Fibroblast of lung (primary cell): ENCODE measurements at places on chromosomes 3 and 15. TPM values are rescaled to one million over a fixed set of nuclear protein-coding genes. Genes with fewer than 3 reads are reported as not detected.

Gene RBP2
- total RNA-seq, result not detected in 2 replicates

Gene GOLGA6D
- total RNA-seq, result under 0.01 TPM in 1 of 2 replicates, not detected in the other

Gene LMCD1
- 40.1 and 60.1 TPM in 2 replicates for total RNA-seq

Gene IQCH
- total RNA-seq, result 2.6 and 5.0 TPM in 2 replicates

Gene AP3B2
- total RNA-seq, result 0.17 and 0.51 TPM in 2 replicates

Gene LRRK1
- 8.7 and 12.2 TPM in 2 replicates for total RNA-seq

Gene ADAMTS9
- 1.8 and 2.1 TPM in 2 replicates for total RNA-seq

Gene HSPBAP1
- 12.4 and 14.4 TPM in 2 replicates for total RNA-seq

Gene DUOX1
- not detected in 2 replicates for total RNA-seq

Gene CORO2B
- 15.7 and 25.3 TPM in 2 replicates for total RNA-seq

Gene VEPH1
- 21.1 and 34.7 TPM in 2 replicates for total RNA-seq

Gene PFKFB4
- total RNA-seq, result 6.7 and 12.2 TPM in 2 replicates

Gene SMAD6
- 8.7 and 8.9 TPM in 2 replicates for total RNA-seq

Gene PGBD4
- total RNA-seq, result 2.6 and 3.0 TPM in 2 replicates

Gene ARNT2
- total RNA-seq, result 9.8 and 15.5 TPM in 2 replicates

Gene GOLGA6A
- under 0.01 TPM in 1 of 2 replicates, not detected in the other for total RNA-seq

Gene PPM1L
- 2.1 and 2.5 TPM in 2 replicates for total RNA-seq

Gene FANCI
- total RNA-seq, result 5.6 and 13.4 TPM in 2 replicates

Gene EIF5A2
- total RNA-seq, result 14.6 and 14.7 TPM in 2 replicates

Gene CYP1A2
- not detected in 2 replicates for total RNA-seq

Gene PTH1R
- total RNA-seq, result 3.3 and 4.3 TPM in 2 replicates

Gene LYZL4
- total RNA-seq, result not detected in 2 replicates

Gene RPL22L1
- total RNA-seq, result 71.2 and 88.6 TPM in 2 replicates

Gene UBA5
- total RNA-seq, result 30.0 and 43.6 TPM in 2 replicates

Gene CNTN3
- total RNA-seq, result 3.9 and 8.3 TPM in 2 replicates

Gene C3orf80
- total RNA-seq, result 0.26 and 0.33 TPM in 2 replicates

Gene CDC25A
- total RNA-seq, result 1.0 and 1.3 TPM in 2 replicates

Gene SUCNR1
- total RNA-seq, result under 0.01 TPM in 2 replicates

Gene TEX55
- total RNA-seq, result not detected in 2 replicates

Gene ADGRG7
- total RNA-seq, result not detected in 2 replicates

Gene CACNA1D
- 0.17 and 0.77 TPM in 2 replicates for total RNA-seq

Gene ST6GAL1
- total RNA-seq, result 0.83 and 1.3 TPM in 2 replicates

Gene NAALADL2
- total RNA-seq, result 5.6 and 11.6 TPM in 2 replicates

Gene MAP1A
- total RNA-seq, result 70.4 and 201 TPM in 2 replicates
